ENCODE measurements at places on chromosomes 3 and 15.

DNA sequence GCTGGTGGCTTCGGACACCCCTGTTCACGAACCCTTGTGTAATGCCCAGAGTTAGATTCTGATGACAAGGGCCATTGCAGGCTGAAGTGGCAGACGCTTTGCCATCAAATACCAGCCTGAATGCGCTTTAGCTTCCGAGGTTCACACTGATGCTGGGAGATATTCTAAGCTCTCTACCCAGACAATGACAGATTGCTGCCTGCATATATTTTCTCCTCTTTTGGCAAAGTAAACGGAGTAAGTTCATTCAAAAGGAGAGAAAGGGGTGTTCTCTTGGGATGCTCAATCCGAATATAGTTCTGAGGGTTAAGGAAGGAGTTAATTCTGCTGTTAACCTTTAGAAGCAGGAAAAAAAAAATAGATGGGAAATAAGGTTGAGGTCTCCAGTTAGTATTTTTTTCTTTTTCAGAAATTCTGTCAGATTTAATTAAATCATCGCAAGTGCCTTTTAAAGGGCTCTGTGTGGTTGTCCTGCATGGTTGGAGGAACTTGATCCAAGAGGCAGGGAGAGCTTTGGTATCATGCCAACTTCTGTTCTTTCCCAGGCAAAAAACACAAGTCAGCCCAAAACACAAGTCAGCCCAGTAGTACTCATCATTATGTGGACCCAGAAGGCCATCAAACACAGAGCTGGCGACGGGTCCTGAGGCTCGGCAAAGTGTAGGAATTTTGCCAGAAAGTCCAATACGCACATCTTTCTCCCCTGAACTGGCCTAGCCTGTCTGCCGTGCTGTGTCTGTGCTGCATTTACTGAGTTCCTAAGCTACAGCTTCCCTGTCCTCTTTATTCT lies 70.9 kb upstream of the ST8SIA2 start:
- DNase-seq, result no peak

GRCh38 chr3:39323494-39323893 lies 6.0 kb upstream of the CCR8 start:
- no peak for DNase-seq

GRCh38 chr3:2023959-2024358 lies 74.7 kb upstream of the CNTN4 start:
- DNase-seq, result no peak

GRCh38 chr3:140153736-140154135 lies 218.8 kb downstream of the CLSTN2 start:
- no peak for DNase-seq

DNA sequence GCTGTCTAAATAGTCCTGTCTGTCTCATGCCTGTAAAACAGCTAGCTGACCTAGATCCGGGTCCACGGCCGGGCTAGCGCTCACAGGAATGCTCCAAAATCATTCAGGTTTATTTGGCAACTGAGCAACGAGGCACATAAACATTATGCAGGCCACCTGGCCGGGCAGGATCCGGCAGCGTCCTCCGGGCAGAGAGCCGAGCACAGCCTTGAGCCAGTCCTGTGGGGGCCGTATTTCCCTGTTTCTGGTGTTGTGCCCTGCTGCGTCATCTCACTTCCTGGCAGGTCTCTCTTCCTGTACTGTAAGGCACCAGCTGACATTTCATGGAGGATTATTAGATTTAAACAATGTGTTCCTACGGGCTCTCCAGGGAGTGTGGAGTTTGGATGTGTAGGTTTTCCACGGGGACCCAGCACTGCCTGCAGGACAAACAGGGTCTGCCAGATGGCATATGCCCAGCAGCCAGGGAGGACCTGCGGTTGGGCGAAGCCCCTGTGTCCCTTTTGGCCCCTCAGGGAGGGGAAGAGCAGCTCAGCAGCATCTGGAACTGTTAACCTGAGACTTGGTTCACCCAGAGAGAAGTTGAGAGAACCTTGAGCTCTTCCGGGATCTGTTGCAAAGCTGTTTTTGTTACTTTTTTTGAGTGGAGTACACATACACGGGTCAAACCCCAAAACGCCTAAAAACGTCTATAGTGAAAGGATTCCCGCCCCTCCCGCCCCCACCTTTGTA lies 16.6 kb upstream of the LRRK1 start:
- DNase-seq, result no peak

- DNase-seq, result no peak
Measured at GRCh38 chr3:155492841-155493240, 199.4 kb upstream of the STRIT1 start.

- no peak for DNase-seq
Measured at GRCh38 chr3:45616158-45616557, 21.6 kb downstream of the LIMD1 start.

- no peak for DNase-seq
Measured at GRCh38 chr15:69087366-69087976, 73.0 kb upstream of the GLCE start.

GRCh38 chr3:41274944-41275668 lies 75.8 kb downstream of the CTNNB1 start:
- DNase-seq, result no peak

GRCh38 chr3:20101041-20101440 lies 60.8 kb downstream of the KAT2B start:
- DNase-seq, result no peak

DNA sequence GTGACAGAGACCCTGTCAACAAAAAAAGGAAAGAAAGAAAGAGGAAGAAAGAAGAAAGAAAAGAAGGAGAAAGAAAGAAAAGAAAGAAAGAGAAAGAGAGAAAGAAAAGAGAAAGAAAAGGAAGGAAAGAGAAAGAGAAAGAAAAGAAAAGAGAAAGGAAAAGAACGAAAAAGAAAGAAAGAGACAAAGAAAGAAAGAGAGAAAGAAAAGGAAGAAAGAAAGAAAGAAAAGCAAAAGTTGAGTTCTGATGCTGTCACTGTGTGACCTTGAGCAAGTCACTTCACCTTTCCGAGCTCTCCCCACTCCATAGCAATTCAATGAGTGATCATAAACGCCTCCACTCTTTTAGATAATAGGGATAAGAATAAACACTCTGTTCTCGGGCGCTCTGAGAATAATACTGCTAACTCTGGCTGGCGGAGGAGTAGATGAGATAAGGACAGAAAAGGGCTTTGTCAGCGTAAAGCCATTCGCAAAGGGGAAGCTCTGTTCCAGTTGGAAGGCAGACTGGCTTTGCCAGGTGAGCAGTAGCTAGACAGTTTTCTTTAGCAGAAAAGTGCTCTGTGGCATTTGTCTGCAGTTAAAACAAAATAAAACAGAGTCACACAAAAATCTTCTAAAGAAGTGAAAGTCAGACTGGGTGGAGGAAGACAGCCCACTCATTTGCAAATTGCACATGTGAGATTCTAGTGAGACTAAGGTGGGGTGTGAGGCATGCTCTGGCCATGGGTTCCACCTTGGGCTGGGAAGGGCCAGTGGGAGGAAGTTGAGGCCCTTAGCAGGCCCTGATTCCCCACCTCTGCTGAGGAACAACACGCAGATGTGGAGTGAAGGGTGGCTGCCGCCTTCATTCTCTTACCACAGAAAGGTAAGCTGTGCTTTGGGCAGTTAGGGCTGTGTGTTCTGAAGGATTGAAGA lies 9.6 kb upstream of the FLNB start:
- DNase-seq, result no peak

GRCh38 chr3:188188911-188189310 lies 35.0 kb downstream of the LPP start:
- no peak for DNase-seq

DNA sequence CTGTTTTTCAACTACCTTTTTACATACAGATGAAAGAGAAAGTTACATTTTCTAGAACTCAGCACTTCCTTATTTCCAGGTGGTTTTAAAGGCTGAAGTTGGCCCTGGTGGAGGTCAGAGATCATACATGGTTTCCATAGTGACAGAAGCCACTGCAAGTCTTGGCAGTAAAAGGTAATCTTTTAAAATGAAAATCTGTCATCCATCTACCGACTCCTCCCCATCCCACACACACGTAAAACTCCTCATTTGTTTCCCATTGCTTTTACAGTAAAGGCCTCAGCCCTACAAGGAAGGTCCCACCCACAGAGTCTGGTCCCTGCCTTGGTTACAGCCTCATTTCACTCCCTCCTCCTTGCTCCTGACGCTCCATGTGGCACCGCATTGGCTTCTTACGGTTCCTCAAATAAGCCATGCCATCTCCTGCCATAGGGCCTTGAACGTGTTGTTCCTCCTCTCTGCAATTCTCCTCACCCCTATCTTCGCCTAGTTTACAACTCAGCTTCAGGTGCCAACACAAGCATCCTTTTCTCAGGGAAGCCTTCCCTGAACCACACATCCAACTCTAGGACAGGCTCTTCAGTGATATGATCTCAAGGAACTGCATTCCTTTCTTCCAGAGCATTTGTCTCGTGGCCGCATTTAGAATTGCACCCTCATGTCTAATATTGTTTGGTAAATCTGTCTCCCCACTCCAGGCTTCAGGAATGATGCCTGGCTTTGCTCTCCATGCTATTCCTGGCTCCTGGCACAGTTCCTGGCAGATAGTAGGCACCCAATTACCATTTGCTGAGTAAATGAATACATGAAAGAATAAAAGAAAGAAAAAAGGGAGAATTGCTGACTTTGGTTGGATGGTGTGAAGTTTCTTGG lies 2.6 kb downstream of the CYP19A1 start:
- DNase-seq, result no peak

DNA sequence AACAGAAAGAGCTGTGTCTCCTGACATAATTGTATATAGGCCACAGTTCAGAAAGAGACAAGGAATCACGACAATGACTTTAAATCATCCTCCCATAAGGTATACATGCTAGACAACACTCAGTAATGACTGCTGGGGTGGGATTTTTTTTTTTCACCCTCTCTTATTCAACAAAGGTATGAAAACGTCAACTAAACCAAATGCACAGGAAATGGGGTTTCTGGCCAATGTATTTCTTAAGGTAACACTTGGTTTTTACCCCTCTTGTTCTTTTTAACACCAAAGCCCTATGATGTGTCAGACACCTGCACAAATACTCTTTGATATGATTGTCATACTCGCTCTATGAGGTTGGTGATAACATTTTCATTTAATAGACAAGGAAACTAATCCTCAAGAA lies 78.3 kb downstream of the MCF2L2 start:
- no peak for DNase-seq

DNA sequence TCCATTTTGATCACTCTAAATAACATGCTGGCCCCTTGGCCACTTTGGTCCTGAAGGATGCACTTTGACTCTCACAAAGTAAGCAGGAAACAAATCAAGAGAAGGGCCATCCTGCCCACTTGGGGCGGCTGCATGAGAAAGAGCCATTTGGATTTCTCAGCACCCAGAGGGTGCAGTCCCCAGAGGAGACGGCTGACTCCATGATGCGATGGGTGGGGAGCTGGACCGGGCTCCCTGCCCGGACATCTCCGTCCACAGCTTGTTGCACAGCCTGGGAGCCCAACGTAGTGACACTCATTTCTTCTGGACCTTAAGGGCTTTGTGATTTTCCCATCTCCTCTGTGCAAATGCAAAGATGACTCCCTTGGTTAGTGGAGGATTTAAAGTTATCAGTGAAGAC lies 4.0 kb upstream of the HRH1 start:
- no peak for DNase-seq

GRCh38 chr3:141610939-141611338 lies 124.1 kb downstream of the RASA2 start:
- no peak for DNase-seq

GRCh38 chr3:42094691-42095391 lies 3.7 kb downstream of the TRAK1 start:
- DNase-seq, result no peak

GRCh38 chr3:150384296-150385212 lies 23.5 kb upstream of the TSC22D2 start:
- DNase-seq, result no peak

- no peak for DNase-seq
Measured at GRCh38 chr3:74357881-74358280, 256.6 kb downstream of the CNTN3 start.

All from NT2/D1 (cell line).